ENCODE measurements at places on chromosomes 5 and 9.

DNA sequence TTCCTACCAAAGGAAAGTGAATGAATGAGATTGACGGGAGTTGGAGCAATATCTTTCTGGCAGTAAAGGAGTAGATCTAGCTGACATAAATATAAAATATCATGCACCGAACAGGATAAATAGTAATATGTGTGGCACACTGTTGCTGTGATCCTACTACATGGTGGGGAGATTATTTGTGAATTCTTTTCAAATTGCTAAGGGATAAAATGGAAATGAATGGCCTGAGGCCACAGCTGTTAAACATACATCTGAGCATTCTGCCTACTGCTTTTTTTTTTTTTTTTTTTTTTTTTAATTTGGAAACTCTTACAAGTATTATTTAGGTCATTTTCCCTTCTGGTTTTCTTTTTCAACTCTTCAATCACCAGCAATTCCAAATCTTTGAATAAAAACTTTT, 66.8 kb downstream of the MEF2C start:
- no peak for DNase-seq

DNA sequence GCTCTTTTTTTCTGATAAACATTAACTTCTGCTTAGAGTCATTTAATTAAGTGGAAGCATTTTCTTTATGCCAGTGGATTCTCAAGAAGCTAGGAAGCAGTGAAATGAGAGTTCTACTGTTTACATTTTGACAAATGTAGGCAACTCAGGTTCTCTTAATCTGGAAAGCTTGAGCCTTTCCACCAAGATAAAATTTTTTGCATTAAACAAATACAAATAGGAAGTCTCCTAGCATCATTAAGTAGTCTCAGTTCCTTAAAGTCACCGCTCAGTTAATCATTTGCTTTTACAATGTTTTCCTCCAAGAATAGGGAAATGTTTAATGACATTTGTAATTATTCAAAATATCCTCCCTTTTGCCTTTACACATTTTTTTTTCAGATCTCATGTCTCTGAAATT, 290.4 kb upstream of the PDE4D start:
- no peak for DNase-seq

- DNase-seq = no peak
Observed at GRCh38 chr9:33430942-33431341, 16.5 kb downstream of the AQP3 start.

GRCh38 chr9:36423206-36423605, 23.1 kb upstream of the RNF38 start:
- no peak for DNase-seq

DNA sequence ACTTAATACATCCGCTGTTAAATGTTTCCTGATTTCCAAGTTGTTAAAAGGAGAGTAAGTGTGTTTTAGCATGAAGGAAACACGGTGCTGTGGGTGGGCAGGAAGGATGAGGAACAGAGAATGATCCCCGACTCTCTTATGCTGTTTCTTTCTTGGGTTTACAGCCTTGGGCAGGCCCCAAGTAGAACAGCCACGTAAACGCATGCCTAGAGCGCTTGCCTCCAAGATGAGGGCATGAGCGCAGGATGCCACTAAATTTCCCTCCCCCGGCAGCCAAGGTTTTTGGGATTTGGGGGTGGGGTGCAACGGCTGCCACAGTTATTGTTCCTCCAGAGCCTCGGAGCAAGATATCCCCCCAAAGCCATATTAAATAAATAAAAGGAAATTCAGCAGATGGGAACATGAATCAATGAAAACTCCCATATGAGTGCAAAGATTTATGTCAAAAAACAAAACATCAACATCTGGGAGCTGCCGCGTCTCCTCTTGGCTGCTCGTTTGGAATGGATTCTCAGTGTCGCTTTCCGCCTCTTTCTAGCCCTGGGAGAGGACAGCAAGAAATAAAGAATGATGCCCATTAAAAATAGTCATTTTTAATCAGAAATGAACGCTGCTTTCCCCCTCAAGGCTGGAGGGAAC, 10.0 kb upstream of the DELE1 start:
- no peak for DNase-seq

DNA sequence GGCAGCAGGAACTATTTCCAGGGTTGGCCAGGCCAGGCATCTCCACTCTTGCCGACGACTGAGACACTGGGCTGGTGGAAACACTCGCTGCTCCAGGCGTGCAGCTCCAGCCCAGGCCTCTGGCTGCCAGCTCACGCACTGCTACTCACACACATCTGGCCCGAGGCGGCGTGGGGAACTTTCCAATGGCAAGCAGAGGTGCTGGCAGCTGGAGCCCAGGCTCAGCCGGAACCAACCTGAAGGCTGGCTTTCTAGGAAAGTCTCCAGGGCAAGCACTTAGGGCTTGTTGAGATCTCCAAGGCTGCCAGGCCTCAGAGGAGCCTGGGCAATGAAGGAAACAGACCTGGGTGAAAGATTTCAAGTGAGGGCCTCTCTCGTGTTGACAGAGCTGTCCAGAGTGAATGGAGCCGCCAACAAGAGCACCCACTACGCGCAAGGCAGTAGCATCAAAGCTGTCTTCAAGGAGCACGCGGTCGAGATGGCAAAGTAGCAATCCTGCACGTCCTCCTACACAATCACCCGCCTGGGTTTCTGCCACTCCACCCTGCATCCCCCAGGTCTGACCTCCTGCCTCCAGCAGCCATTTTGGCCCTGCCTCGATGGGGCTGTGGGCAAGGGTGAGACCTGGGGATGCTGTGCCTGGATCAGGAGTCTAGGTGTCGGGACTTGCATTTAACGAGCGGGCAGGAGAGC, 14.4 kb downstream of the SH3PXD2B start:
- no peak for DNase-seq

GRCh38 chr5:56481428-56482357, 248.6 kb upstream of the ANKRD55 start:
- DNase-seq = no peak

DNA sequence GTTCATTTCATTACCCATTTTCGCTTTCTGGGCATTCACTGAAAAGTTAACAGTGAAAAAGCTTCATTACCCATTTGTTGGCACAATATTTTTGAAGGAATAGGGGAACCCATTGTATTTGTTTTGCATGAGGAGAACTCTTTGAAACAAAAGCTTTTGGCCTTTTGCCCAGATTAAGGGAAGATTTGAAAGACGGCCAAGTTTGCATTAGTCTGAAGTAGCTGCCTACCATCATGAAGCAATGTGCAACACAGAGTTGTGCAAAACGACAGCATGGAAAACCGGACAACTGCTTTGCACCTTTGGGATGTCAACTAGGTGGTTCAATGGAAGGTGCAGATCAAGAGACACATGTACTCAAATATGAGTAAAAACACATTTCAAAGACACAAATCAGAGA, 84.9 kb downstream of the TRPM3 start:
- DNase-seq = peak; percentile 73

DNA sequence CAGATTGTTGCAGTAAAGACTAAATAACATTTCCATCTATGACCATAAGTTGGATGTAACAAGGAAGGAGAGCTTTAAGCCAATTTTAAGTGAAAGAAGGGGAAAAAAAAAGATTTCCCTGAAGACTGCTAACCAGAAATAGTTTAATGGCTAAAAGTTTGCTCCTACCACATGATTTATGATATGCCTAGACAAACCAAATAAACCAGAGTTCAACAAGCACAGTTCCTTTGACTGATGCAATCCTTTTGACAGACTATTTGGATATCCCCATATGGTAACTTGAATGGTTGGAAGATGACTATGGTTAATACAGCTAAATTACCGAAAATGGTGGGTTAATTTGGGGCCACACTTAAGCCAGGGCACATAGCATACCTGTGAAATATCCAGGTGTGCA, 338.5 kb downstream of the CETN3 start:
- no peak for DNase-seq

- no peak for DNase-seq
Observed at GRCh38 chr5:127892467-127893207, 189.4 kb downstream of the CCDC192 start.

DNA sequence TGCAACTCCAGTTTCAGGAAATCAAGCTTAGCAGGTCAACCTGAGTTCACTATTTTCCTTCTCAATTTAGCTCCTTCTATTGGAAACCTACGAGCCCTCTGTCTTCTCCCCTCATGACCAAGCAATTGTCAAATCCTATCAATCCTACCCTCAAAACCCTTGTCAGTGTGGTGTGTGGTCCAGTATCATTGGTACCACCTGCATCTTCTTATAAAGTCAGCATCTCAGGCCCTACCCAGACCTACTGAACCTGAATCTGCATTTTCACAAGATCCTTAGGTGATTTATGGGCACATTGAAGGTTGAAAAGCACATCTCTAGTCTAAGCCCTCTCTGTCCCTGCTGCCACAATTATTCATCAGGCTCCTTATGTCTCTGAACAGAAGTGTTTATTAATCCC, 77.6 kb upstream of the NR4A3 start:
- DNase-seq = no peak

- DNase-seq = peak; percentile 81
Observed at GRCh38 chr5:113606298-113607134, 93.0 kb downstream of the YTHDC2 start.

DNA sequence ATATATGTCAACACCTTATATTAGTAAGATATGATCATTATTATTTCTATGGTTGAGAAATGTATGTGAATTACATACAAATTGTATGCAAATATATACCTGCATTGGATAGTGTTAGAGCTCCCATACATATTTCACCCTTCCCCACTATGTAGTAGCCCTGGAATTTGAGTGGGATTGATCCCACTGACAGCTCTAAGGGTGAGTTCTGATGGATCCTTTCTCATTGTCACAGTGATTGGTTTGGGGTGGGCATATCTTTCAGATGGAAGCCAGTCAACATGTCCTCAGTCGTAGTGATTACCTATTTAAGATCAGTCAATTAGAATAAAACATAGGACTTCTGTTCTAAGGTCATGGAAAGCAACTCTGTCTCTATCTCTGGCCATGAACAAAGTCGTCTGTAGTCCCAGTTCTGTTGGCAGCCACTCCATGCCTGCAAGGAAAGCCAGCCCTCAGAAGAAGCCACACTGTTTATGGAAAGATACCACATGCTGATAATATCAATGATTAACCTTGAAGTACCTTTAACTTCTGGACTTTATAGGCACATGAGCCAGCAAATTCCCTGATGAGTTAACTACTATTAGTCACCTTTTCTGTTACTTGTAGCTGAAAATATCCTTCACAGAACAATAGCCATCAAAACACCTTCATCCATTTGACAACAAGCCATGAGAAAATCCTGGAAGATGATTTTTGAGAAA, 5.1 kb upstream of the CCDC192 start:
- DNase-seq = peak; percentile 18

DNA sequence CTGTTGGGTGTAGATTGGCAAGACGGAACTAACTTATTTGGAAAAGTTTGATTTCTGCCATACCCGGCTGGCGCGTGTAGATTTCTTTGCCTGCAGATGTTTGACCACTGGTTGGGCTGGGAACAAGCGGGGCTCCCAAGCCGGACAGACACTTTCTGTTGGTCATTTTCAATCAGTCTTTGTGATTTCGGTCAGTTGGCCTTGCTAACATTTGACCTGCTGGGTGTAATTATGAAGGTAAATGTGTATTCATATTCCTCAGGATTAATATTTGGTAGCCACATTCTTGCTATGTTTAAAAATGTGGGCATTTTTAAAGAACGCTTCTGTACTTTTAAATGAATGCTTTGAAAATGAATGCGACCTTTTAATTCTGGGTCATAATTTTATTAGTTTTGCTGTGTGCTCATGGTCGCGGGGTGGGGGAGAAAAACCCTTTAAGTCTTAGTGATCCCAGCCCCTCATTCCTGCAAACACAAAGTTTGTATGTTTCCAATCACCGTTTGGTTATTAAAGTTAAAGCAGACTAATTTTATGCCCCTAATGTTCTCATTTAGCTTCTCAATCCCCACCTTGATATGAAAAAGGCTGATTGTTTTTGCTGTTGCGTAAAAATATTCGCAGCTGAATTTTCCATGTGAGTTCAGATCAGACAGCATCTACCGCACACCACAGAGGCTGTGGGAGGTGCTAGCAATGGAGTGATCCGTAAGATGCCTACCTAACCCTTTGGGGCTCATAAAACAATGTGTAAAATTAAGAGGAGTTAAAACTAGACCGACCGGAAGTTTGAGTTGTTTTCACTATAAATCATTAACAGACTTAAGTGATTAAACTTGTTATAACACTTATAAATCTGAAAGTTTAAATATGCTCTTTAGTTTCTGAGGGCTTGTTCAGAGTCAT, 1.5 kb downstream of the RASGRF2 start:
- DNase-seq = peak; percentile 3
